ENCODE measurements at places on chromosomes 7 and 10.

DNA sequence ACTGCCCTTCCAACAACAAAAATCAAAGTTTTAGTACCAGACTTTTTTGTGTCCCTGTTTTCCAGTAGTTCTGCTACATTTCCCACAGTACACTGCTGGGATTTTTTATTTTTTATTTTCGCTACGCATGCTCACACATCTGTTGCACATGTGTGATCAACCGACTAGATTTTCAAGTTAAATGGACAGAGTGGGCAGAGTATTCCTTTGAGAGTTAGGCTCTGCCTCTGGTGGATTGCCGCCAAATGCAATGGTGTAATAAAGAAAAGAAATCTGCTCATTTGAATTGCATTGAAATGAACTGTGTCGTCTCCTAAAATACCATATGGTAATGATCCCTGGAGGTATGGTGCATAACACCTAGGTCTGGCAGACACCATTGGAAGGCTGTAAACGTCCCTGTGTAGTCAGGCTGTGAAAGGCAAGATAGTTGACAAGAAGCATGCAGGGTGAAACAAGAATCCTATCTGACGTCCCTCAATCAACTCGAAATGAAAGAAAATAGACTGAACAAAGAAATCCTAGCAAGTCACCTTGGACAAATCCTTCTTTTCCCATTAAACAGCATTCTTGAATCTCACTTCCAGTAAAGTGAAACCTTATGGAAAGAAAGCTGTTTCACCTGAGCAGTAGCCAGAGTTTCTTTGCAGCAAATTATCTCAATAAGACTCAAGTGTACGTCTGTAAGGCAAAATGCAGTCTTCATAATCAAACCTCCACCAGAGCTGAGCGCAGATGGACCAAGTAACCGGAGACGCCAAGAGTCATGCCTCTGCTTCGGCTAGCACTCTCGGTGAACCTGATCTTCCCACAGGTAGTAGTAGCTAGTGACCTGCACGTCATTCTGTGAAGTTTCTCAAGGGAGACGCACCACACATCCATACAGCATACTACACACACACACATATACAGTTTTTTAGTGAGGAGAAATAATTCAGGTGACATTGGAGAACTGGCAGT lies 357.3 kb downstream of the CRPPA start:
- no peak for DNase-seq

DNA sequence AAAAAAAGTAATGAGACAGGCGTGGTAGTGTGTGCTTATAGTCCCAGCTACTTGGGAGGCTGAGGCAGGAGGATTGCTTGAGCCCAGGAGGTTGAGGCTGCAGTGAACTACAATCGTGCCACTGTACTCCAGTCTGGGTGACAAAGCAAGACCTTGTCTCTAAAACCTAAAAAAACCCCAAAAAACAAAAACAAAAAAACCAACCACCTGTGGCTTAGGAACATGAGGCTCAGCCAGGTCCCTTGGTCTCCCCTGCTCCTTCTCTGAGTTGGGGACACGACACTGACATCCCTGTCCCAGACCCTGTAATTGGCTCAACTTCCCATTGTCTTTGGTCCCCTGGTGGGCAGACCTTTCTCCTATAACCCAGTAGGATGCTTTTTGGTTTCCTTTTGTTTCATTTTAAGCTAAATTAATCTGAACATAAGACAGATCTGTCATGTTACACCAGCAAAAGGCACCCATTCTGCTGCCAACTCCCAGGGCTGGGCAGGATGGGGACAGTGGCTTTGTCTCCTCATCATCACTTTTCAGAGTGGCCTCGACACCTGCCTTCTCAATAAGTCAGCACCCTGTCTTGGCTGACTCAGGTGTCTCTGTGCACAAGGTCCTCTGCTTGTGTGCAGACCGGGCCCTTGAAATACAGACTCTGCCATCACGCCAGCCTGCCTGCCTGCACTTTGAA lies 74.4 kb downstream of the MYL10 start:
- DNase-seq: no peak

DNA sequence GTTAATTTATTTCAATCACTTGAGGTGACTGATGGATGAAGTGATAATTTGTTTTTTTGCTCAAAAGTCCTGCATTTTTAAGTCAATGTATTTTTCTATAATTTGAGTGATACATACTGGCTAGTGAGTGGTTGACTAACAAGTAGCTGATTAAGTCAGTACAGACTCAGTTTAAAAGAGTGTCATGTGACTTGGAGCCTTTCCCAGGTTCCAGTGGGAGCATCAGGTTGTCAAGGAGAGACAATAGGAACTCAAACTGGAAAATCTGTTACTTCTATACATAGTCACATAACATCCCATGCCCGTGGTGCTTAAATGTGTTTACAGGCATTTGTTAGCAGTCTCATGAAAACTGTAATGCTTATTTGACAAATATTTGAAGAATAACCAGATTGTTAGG lies 154.7 kb downstream of the ANK3 start:
- no peak for DNase-seq

- DNase-seq: no peak
Observed at GRCh38 chr10:78927257-78927995, 141.3 kb upstream of the ZMIZ1 start.

GRCh38 chr10:97102441-97102840 lies 83.3 kb downstream of the SLIT1 start:
- DNase-seq: no peak

DNA sequence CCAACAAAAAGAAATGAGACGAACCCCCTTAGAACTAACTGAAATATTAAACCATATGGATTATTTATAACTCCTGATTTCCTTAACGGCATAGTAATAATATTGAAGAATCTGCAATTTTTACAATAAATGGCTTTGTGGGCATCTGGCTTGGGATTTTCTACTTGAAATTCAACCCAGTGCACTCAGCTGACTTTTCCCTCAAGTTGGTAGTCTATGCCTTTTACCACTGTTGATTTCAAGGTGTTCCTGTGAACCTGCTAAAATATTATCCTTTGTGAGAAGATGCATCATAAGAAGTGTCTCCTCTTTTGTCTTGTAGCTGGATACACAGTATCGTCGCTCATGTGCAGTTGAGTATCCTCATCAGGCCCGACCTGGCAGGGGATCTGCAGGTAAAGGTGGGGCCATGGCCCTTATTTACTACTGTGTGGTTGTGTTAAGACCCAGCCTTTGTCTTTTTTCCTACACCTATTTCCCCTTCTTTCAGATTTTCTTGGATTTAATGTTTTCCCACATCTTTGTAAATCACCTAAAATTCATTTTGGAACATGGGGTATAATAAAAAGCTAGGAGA lies 8.0 kb downstream of the DNAJC9 start:
- DNase-seq: no peak

GRCh38 chr10:100447663-100448062 lies 15.1 kb upstream of the WNT8B start:
- no peak for DNase-seq

- no peak for DNase-seq
Observed at GRCh38 chr10:93871671-93872204, 22.0 kb upstream of the SLC35G1 start.

- DNase-seq: no peak
Observed at GRCh38 chr7:114864278-114864677, 57.6 kb upstream of the MDFIC start.

- no peak for DNase-seq
Observed at GRCh38 chr10:69902835-69903535, 101.3 kb downstream of the COL13A1 start.

- no peak for DNase-seq
Observed at GRCh38 chr7:11448323-11448722, 383.7 kb downstream of the THSD7A start.

- no peak for DNase-seq
Observed at GRCh38 chr7:114969096-114969495, 47.2 kb downstream of the MDFIC start.

- DNase-seq: no peak
Observed at GRCh38 chr7:146655928-146656797, 539.6 kb downstream of the CNTNAP2 start.

DNA sequence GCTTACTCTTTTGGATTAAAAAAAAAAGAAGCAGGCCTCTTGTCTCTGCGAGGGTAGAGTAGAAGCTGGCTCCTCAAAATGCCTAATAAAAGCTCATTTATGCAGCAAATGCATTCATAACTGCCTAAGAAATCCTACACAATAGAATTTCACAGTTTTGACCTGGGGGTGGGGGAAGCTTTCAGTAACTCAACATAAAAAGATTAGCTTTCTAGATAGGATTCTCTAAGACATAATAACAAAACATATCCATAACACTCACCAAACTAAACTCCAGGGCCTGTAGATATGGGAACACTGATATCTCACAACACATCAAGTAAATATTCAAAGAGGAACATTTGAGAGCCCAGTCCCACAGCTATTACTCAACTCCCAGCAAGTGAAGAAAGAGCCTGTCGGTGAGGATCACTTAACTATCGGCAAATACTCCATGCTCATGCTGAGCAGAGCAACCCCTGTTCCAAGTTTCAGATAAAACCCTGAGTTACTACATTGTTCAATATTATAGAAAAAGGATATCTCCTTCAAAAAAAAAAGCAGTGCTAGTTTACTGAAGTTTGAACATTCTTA lies 88.1 kb downstream of the COBL start:
- no peak for DNase-seq

DNA sequence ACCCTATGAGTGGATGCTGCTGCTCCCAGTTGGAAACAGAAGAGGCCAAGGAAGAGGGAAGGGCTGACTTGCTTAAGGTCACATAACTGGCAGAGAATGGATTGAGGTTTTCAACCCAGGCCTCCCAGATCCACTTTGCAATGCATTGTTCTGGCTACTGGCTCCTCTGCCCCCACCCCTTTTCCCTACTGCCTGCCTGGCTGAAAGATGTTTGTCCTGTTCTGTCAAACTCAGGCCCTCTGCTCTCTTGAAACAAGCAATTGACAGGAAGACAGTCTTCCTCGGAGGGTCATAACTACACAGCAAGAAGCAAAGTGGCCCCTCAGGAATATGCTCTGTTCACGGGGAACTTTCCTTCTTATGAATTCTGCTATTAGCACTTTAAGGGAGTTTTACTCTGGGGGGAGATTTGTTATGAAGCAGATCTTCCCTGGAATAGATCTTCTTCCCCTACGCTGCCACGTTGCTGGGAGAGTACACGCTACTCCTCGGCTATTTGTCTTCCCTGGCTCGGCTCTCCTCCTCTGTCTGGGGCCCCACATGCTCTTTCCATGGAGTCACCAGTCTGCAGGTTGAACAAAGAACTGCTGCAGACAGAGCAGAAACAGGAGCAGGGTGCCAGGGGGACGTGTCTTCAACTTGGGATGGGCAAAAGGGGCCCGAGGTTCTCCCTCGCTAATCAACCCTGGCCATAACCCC lies 436.1 kb downstream of the TYW1 start:
- no peak for DNase-seq

DNA sequence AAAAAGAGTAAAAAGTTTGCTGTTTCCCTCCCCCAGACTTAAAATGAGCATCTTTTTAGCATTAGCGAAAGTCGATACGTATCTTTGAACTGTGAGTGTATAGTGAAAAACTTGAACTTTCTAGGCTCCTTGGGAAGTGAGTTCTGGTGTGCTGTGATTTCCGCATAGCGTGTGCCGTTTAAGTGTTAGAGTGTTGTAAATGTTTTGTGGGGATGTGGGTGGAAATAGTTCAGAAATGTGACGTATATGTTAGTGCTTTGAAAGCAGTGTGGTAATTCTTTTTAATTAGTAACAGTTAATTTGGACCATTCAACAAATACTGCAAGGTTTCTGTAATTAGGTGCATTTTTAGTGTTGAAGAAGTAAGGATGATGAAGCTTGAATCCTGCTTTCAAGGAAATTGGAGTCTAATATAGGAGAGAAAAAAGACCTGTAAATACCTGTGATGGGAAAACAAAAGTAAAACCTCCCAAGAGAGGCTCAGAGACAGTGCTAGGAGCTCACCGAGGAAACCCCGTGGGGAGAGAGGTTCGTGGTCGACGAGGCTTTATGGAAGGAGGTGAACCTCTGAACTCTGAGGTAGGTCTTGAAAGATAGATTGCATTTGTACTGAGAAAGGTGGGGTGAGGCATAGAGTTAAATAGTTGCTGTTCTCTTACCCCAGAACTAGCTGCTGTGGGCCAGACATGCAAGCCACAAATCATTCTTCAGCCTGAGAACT lies 40.8 kb downstream of the RBM33 start:
- DNase-seq: no peak

DNA sequence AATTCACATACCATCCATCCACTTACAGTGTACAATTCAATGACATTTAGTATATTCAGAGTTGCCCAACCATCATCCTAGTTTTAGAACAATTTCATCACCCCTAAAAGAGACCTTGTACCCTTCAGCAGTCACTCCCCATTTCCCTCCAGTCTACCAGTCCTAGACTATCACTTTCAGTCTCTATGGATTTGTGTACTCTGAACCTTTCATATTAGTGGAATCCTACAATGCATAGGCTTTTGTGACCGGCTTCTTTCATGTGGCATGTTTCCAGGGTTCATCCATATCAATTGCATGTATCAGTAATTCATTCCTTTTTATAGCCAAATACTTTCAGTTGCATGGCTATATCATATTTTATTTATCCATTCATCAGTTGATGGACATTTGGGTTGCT lies 53.5 kb upstream of the SEMA3E start:
- no peak for DNase-seq

- DNase-seq: no peak
Observed at GRCh38 chr10:116452338-116452720, 24.7 kb downstream of the PNLIPRP3 start.

- DNase-seq: no peak
Observed at GRCh38 chr10:31128536-31128935, 96.9 kb upstream of the ZNF438 start.

GRCh38 chr10:78118591-78118990 lies 84.9 kb downstream of the RPS24 start:
- DNase-seq: no peak

DNA sequence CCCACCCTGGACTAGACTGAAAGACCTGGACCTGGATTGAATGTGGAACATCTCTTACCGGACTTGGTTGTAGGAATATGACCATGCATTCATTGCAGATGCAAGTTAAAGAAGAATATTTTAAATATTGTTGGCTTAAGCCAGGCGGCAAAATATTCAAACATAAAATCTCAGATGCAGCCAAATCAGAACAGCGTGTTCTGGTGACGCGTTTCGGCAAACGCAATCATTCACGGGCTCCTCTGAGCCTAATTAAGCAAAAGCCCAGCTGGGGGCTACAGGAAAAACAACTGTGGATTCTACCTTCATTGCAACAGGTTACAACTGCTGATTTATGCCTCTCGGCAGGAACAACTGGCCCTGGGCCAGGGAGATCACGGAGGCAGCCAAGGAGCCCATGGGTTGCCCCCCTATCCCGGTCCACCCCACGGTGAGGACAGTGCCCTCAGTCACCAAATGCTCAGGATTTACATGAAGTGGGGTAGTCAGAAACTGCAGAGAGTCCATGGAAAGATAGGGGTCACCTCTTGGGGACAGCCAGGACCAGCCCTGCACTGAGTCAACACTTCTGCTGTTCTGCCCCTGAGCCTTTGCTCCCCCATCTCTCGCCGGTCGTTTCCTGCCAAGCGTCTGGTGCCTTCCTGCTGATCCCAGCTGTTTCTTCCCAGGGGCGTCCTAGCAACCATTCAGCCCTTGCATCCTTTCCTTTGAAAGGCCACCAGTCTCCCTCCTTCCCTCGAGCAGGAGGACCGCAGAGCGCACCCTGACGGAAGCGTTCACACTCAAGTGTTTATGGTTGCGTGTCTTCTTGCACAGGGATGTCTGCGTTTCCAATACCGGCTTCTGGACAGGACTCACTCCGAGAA lies 64.4 kb upstream of the SFMBT2 start:
- no peak for DNase-seq

- no peak for DNase-seq
Observed at GRCh38 chr10:133225707-133226191, 4.3 kb upstream of the UTF1 start.
